ENCODE measurements at places on chromosomes 12 and 14.

DNA sequence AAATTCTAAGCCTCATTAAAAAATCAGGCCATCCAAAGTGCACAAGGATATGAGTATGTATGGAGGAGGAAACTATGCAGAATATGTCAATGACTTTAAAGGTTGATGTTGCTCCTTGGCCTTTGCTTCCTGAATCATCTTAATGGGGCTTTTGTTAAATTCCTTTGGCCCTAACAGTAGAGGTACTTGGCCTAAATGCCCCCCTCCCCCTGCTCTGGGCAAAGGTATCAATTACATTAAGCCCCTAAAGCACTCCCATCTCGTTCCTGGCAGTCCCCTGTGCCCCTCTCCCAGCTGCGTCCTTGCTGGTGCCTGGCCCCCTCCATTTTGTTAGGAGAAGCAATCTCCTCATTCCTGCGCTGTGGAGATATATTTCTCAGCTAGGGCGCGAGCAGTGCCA is 4.8 kb downstream of the COPZ1 start:
- no peak for DNase-seq

DNA sequence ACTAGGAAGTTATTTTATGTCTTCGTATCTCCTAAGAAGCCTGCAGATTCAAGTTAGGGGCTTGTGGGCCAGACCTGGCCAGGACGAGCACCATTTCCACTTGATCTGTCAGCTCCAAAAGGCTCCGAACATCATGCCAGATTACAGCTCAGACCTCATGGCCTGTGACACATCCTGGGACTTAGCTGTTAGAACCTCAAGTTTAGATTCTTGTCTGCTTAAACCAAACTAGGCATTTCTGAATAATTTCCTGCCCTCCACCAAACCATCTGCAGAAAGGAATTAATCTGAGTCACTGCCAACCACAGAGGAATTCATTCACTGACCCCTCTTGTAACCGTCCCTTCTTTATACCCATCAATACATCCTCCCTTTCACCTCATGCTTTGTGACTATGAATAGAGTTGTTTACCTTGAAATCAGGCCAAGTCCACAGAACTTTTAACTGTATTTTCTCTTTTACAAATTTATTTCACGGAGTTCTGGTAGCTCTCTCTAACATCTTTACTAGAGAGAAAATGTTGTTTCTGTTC is 120.3 kb downstream of the FBXL14 start:
- DNase-seq = no peak

DNA sequence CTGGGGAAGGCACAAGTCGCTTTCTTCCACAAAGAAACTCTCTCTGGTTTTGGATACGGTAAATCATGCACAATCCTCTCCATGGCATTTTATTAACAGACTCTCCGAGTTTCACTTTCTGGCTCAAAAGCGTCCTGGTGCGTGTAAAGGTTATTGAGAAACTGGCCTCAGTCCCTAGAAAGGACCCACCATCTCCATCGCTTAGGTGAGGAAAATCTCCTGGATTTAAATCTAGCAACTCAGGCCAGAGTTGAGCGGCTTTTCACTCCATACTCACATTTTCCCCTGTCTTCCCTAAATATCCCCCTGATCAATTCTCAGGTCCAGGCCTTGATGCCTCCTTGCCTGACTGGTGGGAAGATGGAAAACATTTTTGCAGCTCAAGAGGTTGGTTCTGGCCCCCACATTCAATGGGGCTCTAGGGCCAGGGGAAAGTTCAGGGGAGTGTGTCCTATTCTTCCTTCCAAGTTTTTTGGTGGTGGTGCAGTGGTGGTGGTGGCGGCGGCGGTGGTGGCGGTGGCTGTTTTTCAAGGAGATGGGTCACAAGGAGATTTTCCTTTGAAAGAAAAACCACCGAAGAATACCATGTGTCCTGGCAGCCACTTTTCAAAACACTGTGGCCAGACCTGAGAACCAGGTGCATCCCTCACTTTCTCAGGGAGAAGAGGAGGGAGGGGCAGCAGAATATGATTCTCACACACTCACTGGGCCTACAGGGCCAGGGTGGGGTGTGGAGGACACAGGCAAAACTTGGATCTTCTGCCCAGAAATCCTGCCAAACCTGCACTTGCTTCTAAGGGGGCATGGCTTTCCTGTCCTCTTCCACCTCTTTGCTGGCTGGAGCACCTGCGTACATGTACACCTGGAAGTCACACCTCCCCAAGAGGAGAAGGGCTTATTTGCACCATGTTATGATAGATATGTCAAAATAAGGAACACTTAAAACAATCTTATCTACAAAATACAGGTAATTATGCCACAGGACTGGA is 46.7 kb upstream of the PNMA1 start:
- no peak for DNase-seq

DNA sequence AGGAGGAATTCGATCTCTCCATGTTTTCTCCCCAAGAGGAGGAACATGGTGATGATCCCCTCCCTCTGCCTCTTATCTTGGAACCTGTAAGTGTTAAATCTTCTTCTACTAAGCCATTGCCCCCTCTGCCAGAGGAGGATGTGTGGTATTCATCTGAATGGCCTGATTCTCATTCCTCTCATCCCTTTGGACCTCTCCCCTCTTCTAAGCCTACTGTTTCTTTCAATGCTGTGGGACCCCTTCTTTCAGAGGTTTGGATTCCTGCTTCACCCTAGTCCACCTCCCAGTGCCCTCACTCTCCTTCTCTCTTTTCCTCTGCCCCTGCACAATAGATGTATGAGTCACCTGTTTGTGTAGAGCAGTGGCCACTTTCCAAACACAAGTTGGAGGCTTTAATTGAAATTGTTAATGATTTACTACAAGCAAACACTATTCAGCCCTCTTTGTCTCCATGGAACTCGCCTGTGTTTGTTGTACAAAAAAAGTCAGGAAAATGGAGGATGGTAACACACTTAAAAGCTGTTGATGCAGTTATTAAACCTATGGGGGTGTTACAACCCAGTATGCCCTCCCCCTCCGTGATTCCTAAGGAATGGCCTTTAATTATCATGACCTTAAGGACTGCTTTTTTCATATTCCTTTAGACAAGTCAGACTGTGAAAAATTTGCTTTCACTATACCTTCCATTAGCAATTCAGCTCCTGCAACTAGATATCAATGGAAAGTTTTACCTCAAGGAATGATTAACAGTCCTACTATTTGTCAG is 192.1 kb upstream of the ALG10B start:
- DNase-seq = no peak

DNA sequence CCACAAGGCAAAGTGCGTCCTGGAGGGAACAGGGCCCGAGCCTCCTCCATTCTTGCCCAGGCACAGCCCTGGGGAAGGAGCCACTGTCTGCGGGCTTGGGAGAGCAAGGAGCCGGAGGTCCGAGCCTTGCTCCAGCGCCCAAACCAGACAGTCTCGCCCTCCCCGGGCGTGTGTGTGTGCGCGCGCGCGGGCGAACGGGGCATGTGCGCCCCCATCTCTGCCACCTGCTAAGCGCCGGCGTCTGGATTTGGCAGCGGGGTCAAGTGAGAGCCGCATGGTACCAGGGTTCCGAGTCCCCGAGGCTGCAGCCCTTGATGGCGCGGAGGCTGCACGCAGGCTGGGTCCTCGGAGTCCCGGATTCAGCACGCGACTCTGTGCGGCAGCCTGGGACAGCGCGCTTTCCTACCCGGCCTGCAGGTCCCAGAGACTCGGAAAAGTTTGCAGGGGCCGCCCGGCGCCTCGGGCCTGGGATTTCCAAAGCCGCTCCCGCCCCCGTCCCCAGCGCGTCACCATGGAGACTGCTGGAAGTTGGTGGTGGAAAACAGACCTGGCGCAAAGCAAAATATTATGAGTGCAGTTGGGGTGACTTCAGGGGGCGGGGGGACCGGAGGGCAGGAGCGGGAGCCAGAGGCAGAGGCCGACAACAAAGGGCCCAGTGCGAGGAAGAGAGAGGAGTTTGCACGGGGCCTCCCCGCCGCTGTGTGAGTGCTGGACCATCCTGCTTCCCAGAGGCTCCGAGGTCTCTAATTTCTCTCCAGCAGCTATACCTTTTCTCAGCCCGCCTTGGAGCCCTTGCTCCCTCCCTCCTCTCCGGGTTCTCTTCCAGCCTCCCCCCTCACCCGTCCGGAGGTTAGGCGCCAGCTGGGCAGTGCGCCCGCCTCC is 4.2 kb downstream of the RFX4 start:
- DNase-seq = no peak

DNA sequence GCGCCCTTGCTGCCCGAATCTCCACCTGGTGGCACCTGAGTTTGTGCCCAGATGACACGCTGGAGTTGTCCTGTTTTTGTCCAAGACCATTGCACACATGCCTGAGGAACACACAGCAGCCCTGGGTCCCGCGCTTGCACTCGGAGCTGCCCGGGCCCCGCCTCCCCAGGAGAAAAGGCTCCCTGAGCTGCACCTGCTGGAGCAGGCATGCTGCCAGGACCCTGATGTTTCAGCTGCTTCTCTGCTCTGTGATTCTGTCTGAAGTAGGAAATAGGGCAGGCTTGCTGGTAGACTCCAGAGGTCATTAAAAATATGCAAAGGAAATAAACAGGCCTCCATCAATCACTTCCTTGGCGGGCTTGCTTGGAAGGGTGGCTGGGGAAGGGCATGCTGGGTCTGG is 271.6 kb downstream of the CACNA1C start:
- no peak for DNase-seq

DNA sequence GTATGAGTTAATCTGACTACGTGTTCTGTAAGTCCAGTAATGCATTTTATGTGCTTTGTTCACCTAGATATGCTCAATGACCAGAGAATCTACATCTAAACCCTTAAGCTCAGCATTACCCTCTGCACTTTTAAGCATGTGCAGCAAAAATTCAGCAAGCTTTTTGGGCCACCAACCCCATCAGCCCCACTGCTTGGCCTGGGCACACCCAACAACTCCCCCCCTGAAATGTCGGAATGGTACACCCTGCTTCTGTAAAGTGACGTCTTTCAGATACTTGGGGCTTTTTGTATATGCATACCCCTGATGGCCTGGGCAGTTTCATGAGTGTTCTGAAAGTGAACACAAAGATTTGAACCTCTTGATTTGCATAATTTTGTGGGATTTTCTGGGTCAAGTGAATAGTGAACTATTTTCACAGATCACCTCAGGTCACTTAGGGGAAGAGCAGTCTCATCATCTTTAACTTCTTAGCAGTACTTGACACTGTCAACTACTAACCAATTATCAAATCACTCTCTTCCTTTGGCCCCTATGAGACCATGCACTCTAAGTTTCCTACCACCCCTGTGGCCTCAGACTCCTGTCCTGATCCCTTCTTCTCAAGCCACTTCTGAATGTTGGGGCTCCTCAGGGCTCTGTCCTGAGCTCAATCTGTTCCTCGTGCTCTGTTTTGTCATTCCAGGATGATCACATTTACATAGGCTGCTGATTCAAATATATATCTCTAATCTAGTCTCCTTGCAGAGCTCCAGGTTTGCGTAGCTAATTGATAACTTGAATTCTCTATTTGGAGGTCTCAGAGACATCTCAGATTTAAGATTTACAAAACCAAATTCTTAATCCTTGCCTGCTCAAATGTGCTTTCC is 36.3 kb upstream of the PPM1A start:
- DNase-seq = no peak

DNA sequence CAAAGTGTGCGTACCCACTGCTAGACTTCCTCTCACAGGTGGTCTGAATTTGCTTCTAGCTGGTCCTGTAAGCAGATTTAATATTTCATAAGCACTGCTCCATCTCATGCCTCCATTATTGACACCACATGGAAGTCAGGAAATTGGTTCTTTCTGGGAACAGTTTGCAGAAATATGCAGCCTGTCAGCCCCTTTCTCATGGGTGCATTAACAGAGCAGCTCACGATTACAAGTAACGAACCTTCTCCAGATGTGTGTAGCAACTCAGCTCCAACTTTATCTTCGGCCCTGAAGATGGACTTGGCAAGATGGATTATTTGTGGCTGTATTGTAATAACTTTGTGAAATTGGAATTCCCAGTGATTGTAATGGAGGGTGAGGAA is 214.5 kb upstream of the DDHD1 start:
- no peak for DNase-seq

DNA sequence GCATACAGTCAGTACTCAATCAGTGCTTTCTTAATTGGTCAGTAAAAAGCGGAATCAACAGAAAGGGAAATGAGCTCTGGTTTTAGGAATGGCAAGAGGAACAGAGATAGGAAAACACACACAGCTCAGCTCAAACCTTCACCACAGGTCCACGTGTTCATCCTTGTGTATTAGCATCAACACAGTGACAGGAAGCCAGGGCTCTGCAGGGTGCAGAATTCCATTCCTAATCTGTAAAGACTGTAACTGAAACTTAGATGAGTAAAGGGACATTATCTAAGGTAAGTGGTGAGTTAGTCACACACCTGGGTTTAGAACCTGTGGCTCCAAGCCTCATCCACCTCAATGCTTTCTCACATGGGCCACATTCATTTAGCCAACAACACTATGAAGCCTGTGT is 1242.2 kb upstream of the TMEM132C start:
- DNase-seq = no peak

- no peak for DNase-seq
These were observed 158.5 kb downstream of the APAF1 start for GRCh38 chr12:98803468-98804209.

DNA sequence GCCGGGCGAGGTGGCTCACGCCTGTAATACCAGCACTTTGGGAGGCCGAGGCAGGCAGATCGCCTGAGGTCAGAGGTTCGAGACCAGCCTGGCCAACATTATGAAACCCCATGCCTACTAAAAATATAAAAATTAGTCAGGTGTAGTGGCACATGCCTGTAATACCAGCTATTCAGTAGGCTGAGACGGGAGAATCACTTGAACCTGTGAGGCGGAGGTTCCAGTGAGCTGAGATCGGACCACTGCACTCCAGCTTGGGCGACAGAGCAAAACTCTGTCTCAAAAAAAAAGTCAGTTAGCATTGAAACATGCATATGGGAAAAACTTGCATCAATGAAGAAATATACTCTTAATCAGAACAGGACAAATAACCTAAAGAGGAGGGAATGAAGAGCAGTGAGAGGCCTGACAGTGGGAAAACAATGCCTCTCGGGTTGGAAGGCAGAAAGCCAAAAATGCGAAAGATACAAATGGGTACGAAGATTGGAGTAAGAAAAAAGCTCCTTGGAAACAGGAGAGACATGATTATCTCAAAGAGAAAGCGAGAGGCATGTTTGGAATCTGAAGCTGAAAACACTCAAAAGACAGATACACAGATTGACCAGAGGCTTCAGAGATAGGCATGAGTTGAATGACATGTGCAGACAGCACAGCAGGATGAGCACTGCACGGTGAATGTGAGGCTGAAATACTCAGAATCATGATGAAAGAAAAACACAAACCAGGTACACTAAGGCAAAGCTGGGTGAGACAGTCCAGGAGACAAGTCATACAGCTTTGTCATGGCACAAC is 30.6 kb downstream of the RESF1 start:
- no peak for DNase-seq

DNA sequence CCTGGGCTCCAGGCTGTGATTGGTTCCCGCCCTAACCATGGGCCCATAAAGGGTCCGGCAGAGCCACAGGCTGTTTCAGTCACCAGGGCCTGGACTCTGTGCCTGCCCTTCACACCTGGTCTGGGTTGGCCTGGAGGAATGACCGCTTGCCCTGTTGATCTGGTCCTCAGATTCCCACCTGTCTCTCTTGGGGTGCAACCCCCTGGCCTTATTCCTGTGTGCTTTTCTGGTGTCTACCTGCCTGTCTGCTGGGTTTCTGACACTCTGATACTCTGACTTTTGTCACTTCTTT is 2.9 kb upstream of the KRT83 start:
- no peak for DNase-seq
